ENCODE measurements at places on chromosomes 12 and 14. TPM values are rescaled to one million over a fixed set of nuclear protein-coding genes. Genes with fewer than 3 reads are reported as not detected.
A peak's percentile ranks its signal among the peaks of the same experiment; 100 is the strongest.

Gene PRH2
- 1.2 TPM for total RNA-seq

- no peak overlapping the region for H3K27ac ChIP-seq
- H3K36me3 ChIP-seq = peaks cover 4% of the 10 kb centered on the region
- no peak overlapping the region for H3K4me3 ChIP-seq
Observed at GRCh38 chr12:89493670-89494302, 30.8 kb downstream of the GALNT4 start.

Gene TSPAN19
- total RNA-seq = not detected

- H3K36me3 ChIP-seq = no peaks in the 10 kb centered on the region
- no peak overlapping the region for H3K4me3 ChIP-seq
- no peaks in the 10 kb centered on the region for H3K27me3 ChIP-seq
- peak; percentile 52 for DNase-seq
- H3K4me1 ChIP-seq = no peaks in the 10 kb centered on the region
- H3K27ac ChIP-seq = no peak overlapping the region
Observed at GRCh38 chr14:48398675-48399282, 723.4 kb upstream of the MDGA2 start.

- H3K36me3 ChIP-seq = peaks cover 16% of the 10 kb centered on the region
- peak; percentile 86 for DNase-seq
- no peaks in the 10 kb centered on the region for H3K27me3 ChIP-seq
- no peak overlapping the region for H3K27ac ChIP-seq
- no peaks in the 10 kb centered on the region for H3K4me1 ChIP-seq
Observed at GRCh38 chr14:102497998-102498677, 11.4 kb downstream of the ANKRD9 start.

Gene USP44
- 30.8 TPM for total RNA-seq
